A172 (cell line): ENCODE measurements at places on chromosomes 6 and 20.

- DNase-seq, result no peak
Measured at GRCh38 chr6:137756788-137757187, 110.3 kb upstream of the TNFAIP3 start.

DNA sequence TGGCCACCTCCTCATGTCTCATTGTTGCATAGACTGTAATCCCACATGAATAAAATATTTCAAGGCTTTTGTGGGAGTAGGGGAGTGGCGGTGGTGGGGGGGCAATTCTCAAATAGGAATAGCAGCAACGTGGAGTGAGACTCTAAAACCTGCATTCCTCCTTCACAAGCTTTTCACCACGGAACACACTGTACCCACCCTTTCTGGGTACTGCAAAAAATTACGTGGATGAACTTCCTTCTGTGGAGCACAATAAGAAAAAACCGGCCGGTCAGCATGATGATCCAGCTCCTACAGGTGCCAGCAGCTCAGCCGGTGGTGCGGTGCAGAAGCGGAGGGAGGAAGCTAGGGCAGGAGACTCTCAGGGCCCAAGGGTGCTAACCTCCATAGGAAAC lies 930 bp upstream of the RRAGD start:
- no peak for DNase-seq

- DNase-seq, result no peak
Measured at GRCh38 chr6:112054555-112055190, 769 bp downstream of the CCN6 start.

GRCh38 chr6:84428300-84428907 lies 201.0 kb upstream of the CEP162 start:
- peak; percentile 46 for DNase-seq

GRCh38 chr6:74964871-74965441 lies 240.9 kb downstream of the COL12A1 start:
- DNase-seq, result no peak

DNA sequence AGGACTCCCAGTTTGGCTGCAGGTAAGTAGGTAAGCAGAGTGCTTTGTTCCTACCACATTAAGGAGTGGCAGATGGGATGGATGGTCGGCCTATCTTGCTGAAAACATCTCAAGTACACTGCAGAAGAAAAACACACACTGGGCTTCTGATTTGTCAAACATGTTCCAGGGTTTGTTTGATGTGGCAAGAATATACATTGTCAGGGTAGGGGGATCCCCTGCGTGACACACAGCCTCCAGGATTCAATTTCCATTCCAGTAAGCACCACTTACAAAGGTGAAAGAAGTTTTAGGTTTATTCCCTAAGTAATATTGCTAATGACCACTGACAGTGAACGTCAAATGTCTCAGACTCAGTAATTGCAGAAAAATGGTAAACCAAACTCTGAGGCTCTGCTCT lies 26.0 kb upstream of the KIF16B start:
- no peak for DNase-seq

DNA sequence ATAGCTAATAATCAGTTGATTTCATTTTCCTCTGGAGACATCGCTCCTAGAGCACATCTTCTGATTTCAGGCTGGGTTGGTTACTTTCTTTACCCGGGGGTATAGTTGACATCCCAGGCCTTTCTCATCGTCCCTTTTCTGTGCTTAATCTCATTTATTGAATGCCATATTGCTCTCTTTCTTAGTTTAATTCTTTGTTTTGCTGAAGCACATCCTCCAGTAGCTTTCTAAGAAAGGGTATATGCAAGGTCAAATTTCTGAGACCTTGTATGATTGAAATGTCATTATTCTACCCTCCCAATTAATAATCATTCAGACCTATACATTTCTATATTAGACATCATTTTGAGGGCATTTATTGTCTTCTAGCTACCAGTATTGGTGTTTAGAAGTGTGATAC lies 2.6 kb upstream of the C20orf141 start:
- DNase-seq, result no peak

GRCh38 chr6:43575105-43575771 lies 600 bp downstream of the XPO5 start:
- DNase-seq, result no peak

- DNase-seq, result peak; percentile 57
Measured at GRCh38 chr20:35511814-35512420, 17.5 kb downstream of the C20orf173 start.

GRCh38 chr6:138597336-138597735 lies 98.0 kb upstream of the NHSL1 start:
- DNase-seq, result no peak

GRCh38 chr6:56760842-56761241 lies 118.2 kb upstream of the DST start:
- no peak for DNase-seq

DNA sequence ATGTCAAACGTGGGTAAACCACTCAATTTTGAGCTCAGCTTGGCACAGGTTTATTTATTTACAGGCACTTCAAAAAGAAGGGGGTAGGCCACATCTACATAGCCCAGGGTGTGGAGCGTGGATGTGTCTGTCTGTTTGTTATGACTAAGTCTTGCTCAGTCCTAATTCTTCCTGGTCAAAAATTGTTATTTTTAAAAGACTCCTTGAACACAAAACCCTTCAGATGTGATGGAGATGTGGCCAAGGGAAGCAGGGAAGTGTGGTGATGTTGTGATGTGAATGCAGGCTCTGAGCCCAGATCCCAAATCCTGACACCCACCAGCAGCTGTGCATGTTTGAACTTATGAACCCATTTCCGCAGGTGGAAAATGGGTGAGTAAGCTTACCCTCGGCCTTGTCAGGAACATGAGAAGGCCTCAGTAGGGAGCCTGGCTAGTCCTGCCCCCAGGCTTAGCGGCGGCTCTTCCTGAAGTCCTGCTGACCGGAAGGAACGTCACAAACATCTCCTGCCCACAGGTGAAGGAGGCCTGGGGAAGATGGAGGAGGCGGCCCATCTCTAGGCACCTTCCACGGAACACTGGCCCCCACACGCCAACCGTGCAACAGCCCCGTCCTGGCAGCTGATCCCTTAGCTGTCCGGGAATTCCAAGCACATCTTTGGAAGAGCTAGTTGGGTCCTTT lies 119.7 kb downstream of the MYLK4 start:
- DNase-seq, result peak; percentile 73

DNA sequence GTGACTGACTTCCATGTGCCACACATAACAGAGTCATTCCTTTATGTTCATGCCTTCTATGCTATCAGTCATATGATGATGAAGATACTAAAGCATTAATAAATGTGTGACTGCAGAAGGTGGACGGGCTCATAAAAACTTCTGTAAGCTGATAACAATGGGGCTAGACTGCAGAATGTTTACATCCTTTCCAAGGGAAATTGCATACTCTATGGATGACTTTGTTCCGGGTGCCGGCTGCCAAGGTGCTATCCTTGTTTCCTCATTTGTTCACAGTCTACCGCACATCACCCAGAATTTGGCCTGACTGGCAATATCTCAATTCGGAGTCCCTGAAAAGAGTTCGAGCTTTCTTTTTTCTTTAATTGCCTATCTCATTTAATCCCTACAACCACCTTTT lies 85.0 kb downstream of the HUS1B start:
- no peak for DNase-seq

GRCh38 chr6:137678451-137678850 lies 184.3 kb upstream of the OLIG3 start:
- DNase-seq, result no peak

DNA sequence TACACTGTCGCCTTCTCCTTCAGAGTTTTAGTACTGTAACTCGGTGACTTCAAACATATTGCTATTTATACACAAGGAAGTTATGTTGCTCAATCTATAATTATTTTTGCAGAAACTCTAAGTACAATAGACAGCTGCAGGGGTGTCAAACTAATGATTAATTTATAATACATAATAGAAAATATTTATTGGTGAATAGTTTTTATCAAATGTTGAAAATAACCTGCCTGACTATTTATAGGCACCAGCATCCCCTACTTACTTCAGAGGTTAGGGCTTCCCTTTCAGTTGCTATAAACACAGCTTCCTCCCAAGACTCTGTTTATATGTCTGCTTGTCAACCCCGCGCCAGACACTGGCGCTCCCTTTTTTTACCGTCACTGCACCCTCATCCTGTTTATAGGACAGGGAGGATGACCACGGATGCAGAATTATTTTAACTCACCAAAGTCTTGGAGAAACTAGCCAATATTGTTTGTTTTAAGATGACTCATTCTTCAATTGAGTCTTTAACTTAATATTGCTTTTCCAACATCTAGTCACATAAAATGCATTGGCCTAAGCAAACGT lies 225.0 kb downstream of the ALDH8A1 start:
- DNase-seq, result peak; percentile 46

DNA sequence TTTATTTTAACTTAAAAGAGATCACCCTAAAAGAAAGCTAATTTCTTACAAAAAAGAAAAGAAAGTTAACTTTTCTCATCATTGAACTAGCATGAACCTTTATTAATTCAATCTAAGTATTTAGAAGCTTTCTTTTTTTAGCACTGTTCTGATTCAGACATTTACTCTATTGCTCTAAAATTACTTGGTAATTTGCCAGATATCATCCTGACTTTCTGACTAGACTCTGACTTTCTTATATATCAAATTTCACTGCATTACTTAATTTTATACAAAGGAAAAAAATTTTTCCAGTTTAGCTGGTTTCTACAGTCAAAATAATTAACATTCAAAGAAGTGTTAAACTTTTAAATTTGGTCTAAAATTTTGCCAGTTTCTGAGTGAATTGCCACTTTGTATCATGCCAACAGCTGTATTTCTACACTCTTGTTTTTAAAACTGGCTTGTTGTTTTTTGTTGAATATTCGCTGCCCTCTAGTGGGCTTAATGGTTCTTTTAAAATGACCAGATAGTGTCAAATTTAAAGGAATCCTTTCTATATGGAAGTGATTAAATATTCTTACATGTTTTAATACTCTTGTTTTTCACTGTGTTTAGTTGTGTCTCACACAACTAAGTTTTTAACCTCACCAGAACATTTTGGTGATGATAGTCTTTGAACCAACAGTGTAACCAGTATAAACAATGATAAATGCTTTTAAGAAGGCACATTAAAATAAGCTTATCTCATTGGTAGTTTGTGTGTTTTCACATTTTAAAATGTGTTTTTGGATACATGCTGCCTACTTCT lies 102.0 kb downstream of the POPDC3 start:
- DNase-seq, result peak; percentile 46

DNA sequence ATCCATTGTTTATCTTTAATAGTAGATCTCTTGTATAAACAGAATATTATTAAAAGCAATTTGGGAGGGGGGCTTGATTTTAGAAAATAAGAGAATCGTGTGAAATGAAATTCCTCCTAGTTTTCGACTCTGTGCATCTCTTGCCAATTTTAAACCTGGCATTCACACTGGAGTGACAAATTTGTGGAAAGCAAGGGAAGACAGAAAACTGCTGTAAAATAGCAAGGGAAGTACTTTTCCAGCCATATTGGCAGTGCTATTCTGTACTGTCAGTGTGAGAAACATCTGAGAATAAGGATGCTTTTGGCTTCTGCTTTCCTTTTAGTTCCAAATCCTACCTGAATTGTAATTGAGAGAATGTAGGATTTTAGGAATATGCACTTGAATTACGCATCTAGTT lies 40.2 kb downstream of the TOP1 start:
- no peak for DNase-seq

DNA sequence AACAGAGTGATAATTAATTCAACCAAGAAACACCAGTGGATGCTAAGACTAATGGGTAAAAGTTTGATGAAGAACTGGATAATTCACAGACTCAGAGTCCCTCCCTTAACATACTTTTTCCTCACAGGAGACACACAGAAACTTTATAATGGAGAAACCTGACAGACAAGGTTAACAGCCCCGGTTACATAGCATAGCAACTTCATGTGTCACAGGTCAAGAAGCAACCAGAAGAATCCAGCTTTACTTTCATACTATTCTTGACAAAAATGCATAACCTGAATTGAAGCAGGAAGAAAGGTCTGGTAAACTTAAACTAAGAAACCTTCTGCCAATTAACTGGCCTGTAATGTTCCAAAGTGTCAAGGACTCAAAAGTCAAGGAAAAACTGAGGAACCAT lies 375.9 kb downstream of the RNF144B start:
- DNase-seq, result no peak

- no peak for DNase-seq
Measured at GRCh38 chr20:63471981-63472831, at the start of gene KCNQ2. TSS of gene KCNQ2 (minus strand) at chr20:63472655. CDS start at chr20:63472463, 192 bp downstream.

- no peak for DNase-seq
Measured at GRCh38 chr6:169489563-169490245, 212.1 kb downstream of the WDR27 start.

DNA sequence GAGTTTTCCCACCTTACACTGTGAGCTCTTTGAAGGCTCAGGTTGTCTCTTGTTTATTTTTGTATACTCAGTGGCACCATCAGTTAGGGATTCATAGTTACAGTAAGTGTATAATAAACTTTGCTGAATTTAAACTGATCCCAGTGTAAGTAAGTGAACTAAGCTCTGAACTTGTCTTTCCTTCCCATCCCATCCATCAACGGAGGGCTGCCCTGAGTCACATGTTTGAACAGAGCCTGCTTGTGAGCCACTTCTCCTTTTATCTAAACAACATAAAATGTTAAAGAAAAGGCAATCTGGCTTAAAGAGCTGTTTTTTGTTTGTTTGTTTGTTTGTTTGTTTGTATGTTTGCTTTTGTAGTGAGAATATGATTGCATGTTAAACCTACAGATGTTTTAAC lies 185.7 kb upstream of the MARCKS start:
- no peak for DNase-seq

- no peak for DNase-seq
Measured at GRCh38 chr6:89518352-89519055, 85.6 kb downstream of the ANKRD6 start.

DNA sequence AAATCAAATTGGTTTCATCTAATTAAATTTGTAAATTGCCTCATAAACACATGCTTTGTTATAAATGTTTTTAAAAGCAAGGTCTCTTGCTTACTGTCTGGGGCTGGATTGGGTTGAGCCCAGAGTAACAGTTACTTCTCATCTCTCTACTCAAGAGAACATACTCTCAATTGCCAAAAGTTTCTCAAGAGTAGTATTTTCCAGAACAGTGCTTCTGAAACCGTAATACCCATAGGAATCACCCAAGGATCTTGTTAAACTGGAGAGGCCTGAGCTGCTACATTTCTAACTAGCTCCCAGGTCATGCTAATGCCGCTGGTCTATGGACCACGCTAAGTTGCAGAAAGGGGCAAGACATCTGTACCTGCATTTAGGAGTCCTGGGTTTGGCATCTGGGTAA lies 744.9 kb downstream of the PTPRT start:
- DNase-seq, result no peak

DNA sequence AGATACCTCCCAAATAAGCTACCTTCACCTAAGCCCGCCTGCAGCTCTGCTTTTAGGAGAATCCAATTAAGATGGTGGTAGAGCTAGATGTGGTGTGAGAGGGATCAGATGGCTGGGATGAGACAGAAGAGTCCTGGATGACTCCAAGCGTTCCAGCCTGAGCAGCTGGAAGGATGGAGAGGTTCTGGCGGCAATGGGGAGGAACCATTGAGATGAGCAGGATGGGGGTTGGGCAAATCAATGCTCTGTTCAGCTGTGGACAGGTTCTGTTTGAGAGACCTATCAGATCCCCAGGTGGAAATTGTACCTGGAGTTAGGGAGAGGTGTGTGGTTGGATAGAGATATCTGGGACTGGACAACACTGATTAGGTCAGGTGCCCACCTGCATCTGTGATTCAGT lies 23.0 kb downstream of the PHACTR3 start:
- DNase-seq, result no peak

GRCh38 chr6:35955970-35956369 lies 35.1 kb upstream of the SRPK1 start:
- no peak for DNase-seq

- no peak for DNase-seq
Measured at GRCh38 chr20:32195581-32195980, 12.0 kb downstream of the PLAGL2 start.

- no peak for DNase-seq
Measured at GRCh38 chr6:21098744-21099143, 494.8 kb upstream of the SOX4 start.
